ENCODE measurements at places on chromosomes 11 and 22.

GRCh38 chr11:117761993-117762392 is 35.0 kb downstream of the DSCAML1 start:
- DNase-seq, result no peak

DNA sequence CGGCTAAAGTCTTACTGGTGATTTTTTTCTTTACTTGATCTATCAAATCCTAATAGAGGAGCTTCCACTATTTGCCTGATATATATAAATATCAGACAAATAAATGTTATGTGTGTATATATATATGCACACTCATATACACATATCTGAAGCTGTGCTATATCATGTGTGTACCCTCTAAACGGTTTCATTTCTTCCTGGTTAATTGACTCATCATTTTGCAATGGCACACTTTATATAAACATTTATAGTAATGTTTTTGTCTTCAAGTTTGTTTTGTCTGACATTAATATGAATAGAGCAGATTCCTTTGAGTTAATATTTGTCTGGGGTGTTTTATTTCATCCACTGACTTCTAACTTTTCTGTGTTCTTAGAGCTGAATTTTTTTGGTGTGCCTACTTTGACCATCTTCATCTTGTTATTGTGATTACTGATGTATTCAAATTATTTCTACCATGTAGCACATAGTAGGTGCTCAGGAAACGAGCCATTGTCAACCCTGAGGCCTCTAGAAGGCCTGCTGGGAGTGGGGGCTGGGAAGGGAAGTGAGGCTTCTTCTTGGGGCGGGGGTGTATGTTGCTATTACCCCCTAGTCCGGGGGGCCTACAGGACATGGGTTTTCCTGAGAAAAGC is 82.6 kb downstream of the LRRC32 start:
- no peak for DNase-seq

DNA sequence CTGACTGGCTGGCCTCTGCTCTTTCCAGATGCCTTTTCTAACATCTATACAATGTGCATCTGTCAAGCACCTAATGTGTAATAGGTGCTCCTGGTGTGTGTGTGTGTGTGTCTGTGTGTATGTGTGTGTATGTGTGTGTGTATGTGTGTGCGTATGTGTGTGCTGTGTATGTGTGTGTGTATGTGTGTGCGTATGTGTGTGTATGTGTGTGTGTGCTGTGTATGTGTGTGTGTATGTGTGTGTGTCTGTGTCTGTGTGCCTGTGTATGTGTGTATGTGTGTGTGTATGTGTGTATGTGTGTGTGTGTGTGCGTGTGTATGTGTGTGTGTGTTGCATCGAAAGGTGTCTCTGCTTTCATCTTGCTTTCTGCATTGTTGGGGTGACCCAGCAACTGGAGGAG is 57.9 kb downstream of the PKNOX2 start:
- no peak for DNase-seq

DNA sequence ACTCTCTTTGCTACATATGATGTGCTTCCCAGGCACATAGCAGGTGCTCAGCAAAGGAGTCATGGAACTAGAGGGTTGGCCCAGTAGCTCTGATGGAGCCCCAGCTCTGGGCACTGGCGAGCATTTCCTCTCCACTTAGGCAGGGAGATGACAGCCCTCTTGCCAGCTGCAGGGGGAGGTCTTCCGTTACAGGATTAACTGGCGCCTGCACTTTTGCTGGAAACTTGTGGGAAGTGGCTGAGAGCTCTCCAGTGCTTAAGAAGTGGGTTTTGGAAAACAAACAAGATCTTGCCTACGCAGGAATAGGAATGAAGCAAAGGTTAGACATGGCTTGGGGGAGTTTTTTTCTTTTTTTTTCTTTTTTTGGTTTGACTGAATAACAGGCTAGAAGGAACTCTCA is 75.5 kb downstream of the MICAL2 start:
- no peak for DNase-seq

DNA sequence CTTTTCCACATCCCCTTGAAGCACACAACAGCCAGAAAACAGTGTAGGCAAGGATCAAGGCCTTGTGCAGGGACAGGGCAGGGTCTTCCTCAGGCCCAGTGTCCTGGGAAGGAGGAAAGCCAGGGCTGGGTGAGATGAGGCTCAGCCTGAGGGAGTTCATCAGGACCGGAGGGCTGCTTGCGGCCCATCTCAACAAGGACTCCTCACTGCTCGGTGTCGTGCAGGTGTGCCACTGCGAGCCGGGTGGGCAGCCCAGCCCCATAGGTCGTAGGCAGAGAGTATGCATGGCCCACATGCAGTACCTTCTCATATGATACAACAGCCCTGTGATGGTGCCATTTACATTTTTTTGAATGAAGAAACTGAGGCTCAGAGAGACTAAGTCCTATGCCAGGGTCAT is 12.9 kb downstream of the SHISA8 start:
- no peak for DNase-seq

DNA sequence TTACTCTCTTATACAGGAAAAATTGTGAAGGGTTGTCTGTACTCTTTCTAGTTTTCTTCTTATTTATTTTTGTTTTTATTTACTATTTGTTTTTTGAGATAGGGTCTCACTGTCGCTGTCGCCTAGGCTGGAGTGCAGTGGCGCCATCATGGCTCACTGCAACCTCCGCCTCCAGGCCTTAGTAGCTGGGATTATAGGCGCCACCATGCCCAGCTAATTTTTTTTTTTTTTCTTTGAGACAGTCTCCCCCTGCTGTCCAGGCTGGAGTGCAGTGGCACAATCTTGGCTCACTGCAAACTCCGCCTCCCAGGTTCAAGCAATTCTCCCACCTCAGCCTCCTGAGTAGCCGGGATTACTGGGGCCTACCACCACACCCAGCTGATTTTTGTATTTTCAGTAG is 18.4 kb downstream of the CUL5 start:
- DNase-seq, result no peak

DNA sequence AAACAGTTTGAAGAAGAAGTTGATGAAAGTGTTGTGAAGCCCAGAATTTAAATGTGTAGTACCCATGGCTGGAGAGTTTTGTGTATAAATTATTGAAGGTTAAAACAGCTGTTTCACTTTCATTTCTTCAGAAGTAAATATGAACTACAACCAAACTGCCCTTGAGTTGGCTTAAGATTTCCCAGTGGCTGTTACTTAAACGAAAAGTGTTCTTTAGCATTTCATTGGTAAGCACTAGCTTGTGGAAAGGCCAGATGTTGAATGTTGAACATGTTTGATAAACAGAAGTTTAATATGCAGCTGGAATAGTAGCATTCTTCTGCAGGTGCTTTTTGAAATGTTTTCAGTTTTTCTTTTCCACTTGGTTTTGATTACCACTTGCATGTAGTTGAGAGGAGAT is 83.2 kb upstream of the TNRC6B start:
- no peak for DNase-seq

- no peak for DNase-seq
Measured at GRCh38 chr11:93396316-93396715, 65.8 kb downstream of the DEUP1 start.

- DNase-seq, result no peak
Measured at GRCh38 chr11:130871616-130872015, 44.7 kb downstream of the SNX19 start.

GRCh38 chr11:36763187-36763586 is 165.2 kb upstream of the RAG2 start:
- DNase-seq, result no peak

GRCh38 chr11:121892131-121892681 is 223.8 kb downstream of the BLID start:
- no peak for DNase-seq

GRCh38 chr11:125228993-125229392 is 64.4 kb downstream of the PKNOX2 start:
- no peak for DNase-seq

DNA sequence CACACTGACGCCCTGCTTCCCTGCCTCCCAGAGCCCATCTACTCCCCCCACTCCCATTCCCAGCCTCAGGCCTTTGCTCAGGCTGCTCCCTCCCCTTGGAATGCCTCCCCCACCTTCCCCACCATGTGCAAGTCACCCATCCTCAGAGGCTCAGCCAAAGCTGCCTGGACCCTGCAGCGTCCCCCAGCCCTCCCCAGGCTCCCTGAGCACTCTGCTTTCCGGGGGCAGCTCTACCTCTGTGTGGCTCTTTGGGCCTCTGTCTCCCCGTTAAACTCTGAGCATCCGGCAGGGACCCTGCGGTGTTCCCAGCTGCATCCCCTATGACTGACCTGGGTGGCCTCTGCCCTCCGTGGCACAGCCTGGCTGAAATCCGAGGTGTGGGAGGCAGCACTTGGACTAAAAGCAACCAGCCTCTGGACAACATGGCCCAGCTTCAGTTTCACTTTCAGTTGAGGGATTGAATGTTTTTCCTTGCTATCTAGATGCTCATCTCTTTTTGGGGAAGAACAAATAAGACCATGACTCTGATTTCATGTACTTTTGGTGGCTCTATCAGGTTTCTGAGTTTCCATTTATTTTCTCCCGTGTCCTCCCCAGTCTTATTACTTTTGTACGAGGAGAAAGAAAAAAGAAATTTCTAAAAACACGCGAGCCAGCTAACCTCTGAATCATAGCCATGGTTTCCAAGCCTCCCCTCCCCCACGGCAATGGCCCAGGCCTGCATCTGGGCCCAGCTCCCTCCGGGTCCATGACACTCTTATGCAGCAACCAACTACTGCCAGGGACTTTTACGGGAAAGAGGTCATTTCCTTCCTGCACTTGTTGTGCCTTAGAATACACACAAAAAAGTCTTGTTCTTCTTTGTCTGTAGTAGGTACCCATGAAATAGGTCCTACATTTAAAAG is 3.8 kb downstream of the APOL3 start:
- DNase-seq, result peak; percentile 41

DNA sequence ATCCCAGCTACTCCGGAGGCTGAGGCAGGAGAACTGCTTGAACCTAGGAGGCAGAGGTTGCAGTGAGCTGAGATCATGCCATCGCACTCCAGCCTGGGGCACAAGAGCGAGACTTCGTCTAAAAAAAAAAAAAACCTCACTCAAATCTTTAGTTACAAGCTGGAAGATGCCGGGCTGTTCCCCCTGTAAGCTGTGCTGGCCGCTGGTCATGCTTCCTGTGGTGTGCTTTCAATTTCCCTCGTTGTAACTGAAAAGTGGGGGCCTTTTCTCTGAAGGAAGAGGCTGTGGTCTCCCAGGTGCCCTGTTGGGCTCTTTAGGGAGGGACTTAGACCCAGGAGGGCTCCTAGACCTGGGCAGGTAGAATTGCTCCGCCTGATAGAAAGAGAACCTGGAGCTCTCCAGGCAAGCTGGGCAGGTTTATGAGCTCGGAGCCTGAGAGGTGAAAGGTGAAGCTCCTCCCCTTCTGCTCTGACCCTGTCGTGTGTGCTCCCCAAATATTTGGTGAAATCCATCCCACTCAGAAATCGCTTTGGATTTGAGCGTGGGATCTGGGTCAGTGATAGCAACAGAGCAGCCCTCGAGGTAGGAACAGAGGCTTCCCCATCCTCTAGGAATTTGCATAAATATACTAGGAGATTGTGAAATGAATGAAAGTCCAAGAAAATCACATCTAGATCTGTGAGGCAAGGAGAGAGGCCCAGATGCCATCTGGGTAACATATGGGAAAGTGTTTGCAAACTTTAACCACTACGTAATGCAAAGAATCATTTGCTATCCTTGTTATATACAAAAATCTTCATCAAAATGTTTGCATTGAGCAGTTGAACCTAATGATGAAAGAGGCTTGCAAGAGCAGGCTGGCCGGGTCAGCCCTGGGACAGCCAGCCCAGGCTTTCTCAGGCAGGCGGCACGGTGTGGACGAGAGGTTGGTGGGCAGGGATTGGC is 154.3 kb downstream of the FBXO7 start:
- no peak for DNase-seq

GRCh38 chr22:24400726-24401596 is 26.4 kb upstream of the ADORA2A start:
- DNase-seq, result no peak

DNA sequence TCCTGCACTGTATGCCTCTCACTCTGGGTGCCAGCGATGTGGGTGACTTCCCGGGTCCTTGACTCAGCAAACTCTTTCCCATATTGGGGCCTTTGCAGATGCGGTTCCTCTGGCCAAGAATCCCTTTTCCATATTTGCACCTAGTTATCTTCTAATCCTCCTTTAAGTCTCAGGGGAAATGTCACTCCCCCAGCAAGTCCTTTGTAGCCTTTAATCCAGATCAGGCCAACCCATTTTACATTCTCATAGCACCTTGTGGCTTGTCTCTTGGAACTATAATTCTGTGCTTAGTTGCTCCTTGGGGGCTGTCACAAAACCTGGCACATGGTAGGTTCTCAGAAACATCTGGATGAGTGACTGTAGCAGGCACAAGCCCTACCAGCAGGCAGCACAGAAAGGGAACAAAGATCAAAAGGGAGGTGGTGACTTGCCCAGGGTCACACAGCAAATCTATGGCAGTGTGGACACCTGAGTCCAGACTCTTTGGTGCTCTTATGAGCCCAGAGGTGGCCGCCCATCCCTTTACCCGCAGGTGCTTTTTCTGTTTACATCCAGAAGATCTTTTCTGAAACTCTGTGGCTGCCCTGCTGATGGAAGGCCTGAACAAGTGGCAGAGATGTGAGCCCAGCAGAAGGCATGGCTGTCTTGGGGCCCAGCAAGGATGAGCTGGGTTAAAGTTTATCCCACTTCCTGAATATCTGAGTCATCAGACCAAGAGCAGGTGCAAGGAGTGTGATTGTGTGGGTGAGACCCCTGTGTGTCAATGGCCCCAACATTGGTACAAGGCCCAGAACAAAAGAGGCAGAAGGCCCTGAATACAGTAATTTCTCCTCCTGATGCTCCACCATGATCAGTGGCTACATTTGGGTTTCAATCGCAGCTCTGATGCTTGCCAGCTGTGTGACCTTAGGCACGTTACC is 78.6 kb upstream of the GRK3 start:
- no peak for DNase-seq

DNA sequence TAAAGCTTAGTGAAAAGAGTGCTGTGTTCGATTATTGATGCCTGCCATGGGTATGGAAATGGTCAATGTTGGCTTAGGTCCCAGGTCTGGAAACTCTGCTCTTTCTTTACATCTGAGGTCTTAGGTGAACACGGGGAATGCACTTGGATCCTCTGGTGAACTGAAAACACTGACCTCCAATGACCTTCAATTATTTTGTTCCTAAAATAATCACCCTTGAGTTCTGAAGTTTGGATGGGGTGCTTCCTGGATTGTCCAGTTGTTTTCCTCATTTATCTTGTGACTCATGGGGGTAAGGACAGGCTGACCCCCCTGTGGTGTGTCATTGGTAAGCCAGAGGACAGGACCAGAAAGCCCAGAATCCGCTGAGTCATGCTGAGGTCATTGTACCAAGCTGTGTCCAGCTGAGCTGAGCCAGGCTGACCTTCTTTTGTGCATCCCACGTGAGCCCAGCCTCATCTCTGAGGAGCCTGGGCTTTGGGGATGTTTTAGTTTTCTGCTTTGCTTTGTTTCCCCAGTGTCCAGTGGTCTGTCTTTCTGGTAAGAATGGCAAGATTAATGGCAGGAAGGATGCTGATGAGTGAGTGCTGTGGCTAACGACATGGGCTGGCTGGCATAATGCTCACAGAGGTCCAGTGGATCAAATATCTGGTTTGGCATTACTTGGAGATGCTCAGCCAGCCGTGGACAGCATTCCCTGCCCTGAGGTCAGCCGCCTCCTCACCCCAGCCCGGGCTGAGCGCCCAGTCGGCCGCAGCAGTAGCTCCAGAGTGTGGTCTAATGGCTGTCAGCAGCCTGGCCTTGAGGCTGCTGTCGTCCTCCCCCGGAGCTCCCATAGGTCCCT is 35.6 kb downstream of the AMPD3 start:
- DNase-seq, result no peak

- no peak for DNase-seq
Measured at GRCh38 chr11:122163053-122163819, 47.2 kb upstream of the BLID start.

GRCh38 chr11:34419158-34419557 is 19.6 kb upstream of the CAT start:
- no peak for DNase-seq

GRCh38 chr11:120808616-120809050 is 215.3 kb upstream of the TBCEL start:
- DNase-seq, result no peak

GRCh38 chr11:134258577-134258976 is 5.2 kb downstream of the ACAD8 start:
- no peak for DNase-seq

Measured in stimulated activated CD8-positive, alpha-beta memory T cell treated with anti-CD3 and anti-CD28 coated beads, Interleukin-4, amount 100 ng/mL, for 1 hour (primary cell).